ENCODE measurements at places on chromosomes 2 and 18. TPM values are rescaled to one million over a fixed set of nuclear protein-coding genes. Genes with fewer than 3 reads are reported as not detected.

The SPC25 gene
- 35.8 TPM for total RNA-seq

GRCh38 chr2:168594778-168595177 lies 138.7 kb downstream of the CERS6 start:
- peaks cover 4% of the 10 kb centered on the region for H3K4me1 ChIP-seq
- no peak overlapping the region for H3K4me3 ChIP-seq
- no peak overlapping the region for H3K27ac ChIP-seq
- H3K36me3 ChIP-seq = no peaks in the 10 kb centered on the region
- DNase-seq = no peak
- H3K27me3 ChIP-seq = no peaks in the 10 kb centered on the region

GRCh38 chr2:34912084-34912483 lies 1313.0 kb upstream of the FAM98A start:
- H3K4me1 ChIP-seq = no peaks in the 10 kb centered on the region
- H3K27ac ChIP-seq = no peak overlapping the region
- H3K27me3 ChIP-seq = no peaks in the 10 kb centered on the region
- H3K4me3 ChIP-seq = no peak overlapping the region

The CHRND gene
- not detected for total RNA-seq

DNA sequence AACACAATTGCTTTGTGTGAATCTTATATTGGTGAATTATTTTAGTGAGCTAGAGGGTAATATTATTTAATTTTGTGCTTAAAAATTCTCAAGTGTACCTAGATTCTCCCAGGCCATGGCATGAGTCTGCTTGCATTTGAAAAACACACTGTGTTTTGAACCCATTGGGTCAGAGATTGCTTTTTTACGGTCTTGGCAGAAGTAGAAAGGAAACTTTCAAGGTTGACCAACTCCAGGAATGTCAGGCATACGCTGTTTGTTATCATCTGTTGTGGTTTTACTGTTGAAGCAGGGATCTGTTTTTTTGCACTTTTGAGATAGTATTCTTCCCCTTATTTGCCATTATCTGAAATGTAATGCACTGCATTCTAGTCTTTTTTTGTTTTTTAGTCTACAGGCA lies 377.4 kb downstream of the RPRM start:
- H3K36me3 ChIP-seq = no peaks in the 10 kb centered on the region
- H3K27ac ChIP-seq = no peak overlapping the region
- no peak overlapping the region for H3K4me3 ChIP-seq
- no peaks in the 10 kb centered on the region for H3K4me1 ChIP-seq
